Caco-2 (cell line): ENCODE measurements at places on chromosomes 2 and 18.
A peak's percentile ranks its signal among the peaks of the same experiment; 100 is the strongest.

DNA sequence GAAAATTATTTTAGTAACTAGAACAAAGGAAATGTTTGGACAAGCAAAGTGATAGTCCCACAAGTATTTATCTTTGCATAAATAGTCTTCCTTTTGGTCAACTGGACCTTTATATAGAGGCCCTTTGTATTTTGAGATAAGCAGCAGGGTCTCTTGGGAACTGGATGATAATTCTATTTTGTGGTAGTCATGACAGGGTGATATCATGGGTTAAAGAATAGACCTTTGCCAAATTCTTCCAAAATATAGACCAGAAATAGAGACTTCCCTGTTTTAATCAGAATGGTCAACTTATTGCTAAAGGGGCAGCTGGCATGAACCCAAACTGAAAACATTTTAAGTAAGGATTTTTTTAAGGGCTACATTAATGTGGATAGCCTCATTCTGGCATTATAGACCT lies 10.5 kb downstream of the PLEK start:
- DNase-seq = no peak

DNA sequence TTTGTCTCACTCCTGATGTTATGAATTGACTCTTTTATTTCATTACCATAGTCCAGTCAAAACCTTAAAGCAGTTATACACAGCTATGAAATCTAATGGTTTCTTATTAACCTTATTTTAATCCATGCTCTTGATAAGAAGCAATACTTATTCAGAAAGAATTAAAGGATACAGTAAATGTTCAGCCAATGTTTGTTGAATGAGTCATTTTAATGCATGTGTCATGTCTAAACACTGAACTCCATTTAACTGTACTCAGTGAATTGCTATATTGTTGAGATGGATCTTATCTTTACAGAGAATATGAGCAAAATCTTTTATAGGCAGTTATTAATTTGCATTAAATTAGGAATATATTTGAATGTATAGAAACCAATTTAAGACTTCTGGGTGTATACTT lies 135.1 kb upstream of the TFPI start:
- DNase-seq = no peak

GRCh38 chr18:47883771-47884413 lies 46.6 kb downstream of the SMAD2 start:
- no peak for DNase-seq

DNA sequence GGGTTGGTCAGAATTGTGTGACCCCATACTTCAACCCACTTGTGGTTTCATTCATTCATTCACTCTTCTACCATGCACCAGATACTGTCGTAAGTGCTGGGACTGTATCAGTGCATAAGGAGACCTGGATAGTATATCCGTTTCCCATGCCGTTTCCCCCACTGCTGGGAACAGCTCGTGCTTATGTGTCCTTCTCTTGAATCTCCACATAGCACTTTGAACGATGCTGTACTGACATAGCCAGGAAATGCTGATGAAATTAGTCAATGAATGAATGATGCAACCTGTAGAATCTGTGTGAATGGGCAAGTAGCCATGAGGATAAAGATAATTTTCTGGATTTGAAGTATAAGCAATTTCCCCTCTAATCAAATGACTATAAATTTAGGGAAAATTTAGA lies 276.1 kb downstream of the BCL2 start:
- no peak for DNase-seq

- DNase-seq = no peak
Measured at GRCh38 chr2:76569819-76570218, 859.1 kb upstream of the GCFC2 start.

DNA sequence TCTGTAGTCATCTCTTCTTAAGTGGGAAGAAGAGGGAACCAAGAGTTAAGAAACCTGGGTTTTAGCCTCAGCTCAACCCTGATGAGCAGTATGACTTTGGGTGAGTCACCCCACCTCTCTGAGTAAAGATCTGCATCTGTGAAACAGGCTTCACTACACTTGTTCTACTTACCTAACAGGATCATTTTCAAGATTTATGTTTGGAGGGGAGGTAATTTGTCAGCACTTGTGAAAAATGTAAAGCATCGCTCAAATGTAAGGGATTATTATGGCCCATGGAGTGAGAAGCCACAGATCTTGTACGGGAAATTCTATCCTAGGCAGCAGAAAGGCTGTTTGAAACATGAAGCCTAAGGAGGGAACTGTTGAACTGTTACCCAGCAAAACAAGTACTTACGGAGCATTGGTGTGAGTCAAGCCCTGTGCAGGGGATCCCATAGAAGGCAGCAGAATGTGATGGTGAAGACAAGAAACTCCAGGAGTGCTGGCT lies 160.6 kb downstream of the PRKCE start:
- no peak for DNase-seq

DNA sequence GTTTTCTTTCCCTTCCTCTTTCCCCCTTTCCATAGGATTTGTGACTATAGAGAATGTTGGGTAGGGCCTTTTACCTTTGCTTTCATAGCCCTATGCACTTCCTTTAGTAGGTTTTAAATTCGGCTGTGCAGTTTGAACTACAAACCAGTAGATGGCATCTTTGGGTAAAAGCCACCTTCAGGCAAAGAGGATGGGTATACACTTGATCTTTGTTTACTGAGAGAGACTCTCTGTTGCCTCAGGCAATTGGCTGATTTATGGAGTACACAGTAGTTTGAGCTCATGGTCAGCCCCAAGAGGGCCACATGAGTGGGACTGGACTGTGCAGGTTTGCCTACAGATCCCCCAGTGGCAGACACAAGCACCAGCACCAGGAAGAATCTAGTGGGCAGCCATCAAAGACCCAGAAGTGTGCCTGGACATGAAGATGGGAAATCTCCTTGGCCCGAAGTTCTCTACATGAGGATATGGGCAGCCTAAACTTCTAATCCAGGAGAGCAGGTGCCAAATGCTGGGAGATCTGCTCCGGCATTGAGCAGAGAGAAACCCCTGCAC lies 1304.3 kb upstream of the DDX18 start:
- DNase-seq = peak; percentile 31

DNA sequence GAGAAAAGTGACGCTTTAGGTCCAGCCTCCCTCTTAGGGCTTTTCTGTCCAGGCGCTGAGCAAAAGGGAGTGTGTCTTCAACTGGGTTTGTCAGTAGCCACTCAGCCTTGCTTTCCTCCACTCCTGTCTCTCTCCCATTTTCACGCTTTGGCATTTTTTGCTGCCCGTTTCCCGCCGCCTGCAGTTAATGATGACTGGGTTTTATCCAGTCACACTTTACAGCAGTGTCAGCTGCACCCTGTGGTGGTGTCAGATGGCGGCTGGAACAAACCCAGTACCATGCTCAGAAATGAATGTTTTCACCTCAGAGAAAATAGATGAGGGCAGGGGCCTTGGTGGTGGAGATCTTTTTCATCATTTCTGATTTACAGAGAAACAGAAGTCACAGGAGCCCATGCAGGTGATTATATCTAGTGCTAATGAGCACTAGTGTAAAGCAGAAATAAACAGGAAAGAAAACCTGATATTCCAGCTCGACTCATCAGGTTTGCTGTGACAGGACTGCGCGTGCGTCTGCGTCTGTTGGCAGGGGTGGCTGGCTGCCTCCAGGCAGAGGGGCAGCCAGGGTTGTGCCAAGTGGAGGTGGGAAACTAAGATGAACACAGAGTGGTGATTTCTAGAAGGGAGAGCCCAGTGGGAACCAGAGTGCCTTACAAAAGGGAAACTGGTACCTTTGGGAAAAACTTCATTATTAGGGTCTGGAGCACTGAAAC lies 139.9 kb downstream of the TANC1 start:
- no peak for DNase-seq
